Karpas-422 (cell line): ENCODE measurements at places on chromosomes 5 and 9. TPM values are rescaled to one million over a fixed set of nuclear protein-coding genes. Genes with fewer than 3 reads are reported as not detected.

HMMR gene
- total RNA-seq = 37.6 and 80.5 TPM in 2 replicates

SMIM33 gene
- not detected in 2 replicates for total RNA-seq

ARAP3 gene
- total RNA-seq = 0.07 TPM in 1 of 2 replicates, not detected in the other

SPAAR gene
- not detected in 2 replicates for total RNA-seq

DNA sequence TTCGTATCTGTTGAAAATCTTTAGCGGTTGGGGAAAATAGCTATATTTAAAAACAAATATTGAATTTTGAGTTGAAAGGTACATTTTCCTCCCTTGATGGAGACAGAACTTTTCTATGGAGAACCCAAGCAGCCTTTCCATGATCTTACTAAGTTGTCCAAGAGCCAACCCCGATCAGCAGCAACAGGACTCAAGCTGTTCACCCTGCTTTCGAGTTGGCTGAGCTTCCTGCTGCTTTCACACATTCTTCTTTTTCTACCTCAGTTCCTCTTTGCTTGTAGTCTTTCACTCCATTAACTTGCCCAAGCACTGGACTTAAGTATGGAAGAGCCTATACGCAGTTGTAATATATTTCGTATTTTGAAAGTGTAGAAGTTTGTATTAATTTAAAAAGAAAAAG, 59.4 kb downstream of the IL6ST start:
- H3K4me3 ChIP-seq = no peak overlapping the region
- no peak overlapping the region for H3K27ac ChIP-seq
- H3K27me3 ChIP-seq = no peaks in the 10 kb centered on the region

DNA sequence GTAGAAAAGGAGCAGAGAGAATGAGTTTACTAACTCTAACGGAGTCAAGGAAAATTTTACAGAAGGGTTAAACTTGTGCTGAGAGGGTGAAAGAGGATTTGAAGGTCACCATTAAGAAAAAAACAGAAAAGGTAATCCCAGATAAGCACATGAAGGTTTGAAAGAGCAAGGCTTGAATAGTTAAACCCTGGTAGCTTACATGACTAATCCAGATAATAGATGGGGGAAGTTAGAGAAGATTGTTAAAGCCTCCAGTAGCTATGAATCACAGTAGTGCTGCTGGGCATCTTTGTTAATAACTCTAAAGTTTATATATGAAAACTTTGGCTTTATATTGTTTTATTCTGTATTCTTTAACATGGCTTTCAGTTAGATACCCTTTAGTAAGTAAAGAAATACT, 354.5 kb upstream of the FTMT start:
- no peak overlapping the region for H3K4me3 ChIP-seq
- H3K27me3 ChIP-seq = no peaks in the 10 kb centered on the region
- H3K4me1 ChIP-seq = no peaks in the 10 kb centered on the region
- H3K27ac ChIP-seq = no peak overlapping the region

- H3K4me1 ChIP-seq = no peaks in the 10 kb centered on the region
- no peak for DNase-seq
- no peaks in the 10 kb centered on the region for H3K36me3 ChIP-seq
- H3K27ac ChIP-seq = no peak overlapping the region
These were observed 19.3 kb upstream of the F2RL2 start for GRCh38 chr5:76642390-76643040.

- no peaks in the 10 kb centered on the region for H3K27me3 ChIP-seq
- no peaks in the 10 kb centered on the region for H3K36me3 ChIP-seq
- no peak overlapping the region for H3K4me3 ChIP-seq
- no peak for DNase-seq
These were observed 94.9 kb upstream of the DAB2 start for GRCh38 chr5:39519566-39520231.

DNA sequence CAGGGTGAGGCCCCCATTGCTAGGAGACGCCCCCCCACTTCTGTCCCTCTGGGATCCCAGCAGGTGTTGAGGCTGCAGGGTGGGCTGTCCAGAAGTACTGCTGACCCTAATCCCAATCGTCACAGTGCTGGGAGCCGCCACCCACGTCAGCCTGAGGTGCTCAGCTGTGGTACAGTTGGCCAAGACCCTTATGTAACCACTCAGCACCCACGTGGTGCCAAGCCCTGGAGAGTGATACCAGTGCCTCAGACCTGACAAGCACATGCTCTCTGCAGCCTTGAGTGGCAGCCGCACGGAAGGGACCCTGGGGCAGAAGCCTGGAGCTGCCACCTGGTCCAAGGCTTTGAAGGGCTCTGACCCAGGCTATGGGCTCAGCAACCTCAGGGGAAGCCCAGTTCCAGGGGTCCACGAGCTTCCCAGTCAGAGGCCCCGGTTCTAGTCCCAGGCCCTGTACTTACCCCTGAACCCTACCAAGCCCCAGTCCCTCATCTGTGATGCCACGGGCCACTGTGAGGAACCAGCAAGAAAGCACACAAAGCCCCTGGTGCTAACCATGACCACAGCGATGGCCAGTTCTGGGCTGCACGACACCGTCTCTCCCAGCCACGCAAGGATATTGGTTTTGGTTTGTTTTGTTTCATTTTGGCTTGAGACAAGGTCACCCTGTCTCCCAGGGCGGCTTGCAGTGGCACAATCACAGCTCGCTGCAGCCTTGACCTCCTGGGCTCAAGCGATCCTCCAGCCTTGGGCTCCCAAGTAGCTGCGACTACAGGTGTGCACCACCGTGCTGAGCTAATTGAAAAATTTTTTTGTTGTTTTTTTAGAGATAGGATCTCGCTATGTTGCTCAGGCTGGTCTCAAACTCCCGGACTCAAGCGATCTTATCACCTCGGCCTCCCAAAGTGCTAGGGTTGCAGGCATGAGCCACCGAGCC, 50.7 kb downstream of the DBH start:
- no peak for DNase-seq
- H3K4me3 ChIP-seq = no peak overlapping the region
- no peaks in the 10 kb centered on the region for H3K27me3 ChIP-seq
- H3K36me3 ChIP-seq = no peaks in the 10 kb centered on the region
- H3K27ac ChIP-seq = no peak overlapping the region
